ENCODE measurements at places on chromosomes 13 and 19. TPM values are rescaled to one million over a fixed set of nuclear protein-coding genes. Genes with fewer than 3 reads are reported as not detected.
A peak's percentile ranks its signal among the peaks of the same experiment; 100 is the strongest.

- H3K4me1 ChIP-seq: no peaks in the 10 kb centered on the region
- no peak for DNase-seq
- H3K27ac ChIP-seq: no peak overlapping the region
- peaks cover 28% of the 10 kb centered on the region for H3K36me3 ChIP-seq
- no peaks in the 10 kb centered on the region for H3K27me3 ChIP-seq
Measured at GRCh38 chr19:19343762-19344161, 23.1 kb downstream of the MAU2 start.

DNA sequence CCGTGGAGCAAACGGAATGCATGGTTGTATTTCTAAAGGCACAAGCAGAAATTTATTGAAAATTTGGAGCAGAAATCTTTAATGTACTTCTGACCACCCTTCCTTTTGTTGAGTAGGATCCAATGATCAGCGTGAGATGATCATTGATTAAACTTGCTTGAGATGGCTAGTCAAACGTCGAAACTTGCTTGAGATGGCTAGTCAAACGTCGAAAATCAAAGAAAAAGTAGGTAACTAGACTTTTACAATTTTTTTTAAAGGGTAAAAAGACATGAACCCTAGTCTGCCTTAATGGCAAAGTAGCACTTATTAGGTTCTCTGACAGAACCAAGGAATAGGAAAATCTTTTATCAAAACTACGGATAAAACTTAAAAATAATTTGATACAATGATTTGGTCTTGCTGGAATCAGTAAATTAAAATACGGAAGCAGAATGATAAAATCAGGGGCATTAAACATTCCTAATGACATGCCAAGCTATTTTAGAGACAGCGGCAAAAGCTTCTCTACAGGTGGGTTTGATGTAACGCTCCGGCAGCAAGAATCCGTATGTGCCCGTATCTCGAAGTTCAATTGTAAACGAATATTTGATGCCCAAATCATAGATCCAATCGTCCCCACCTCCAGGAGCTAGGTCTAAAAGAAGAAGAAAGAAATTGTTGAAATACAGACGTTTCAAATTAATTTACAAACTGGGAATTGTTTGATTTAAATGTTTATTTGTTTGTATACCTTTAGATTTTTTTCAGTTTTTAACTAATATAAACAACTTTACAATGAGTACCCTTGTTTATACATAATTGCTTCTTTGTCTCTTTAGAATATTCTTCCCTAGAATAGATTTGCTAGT is 841 bp upstream of the ZC3H13 start:
- H3K36me3 ChIP-seq: peaks cover 2% of the 10 kb centered on the region
- H3K27me3 ChIP-seq: peaks cover 8% of the 10 kb centered on the region
- no peak for DNase-seq
- peak overlapping the region; percentile 92 for H3K4me3 ChIP-seq
- H3K27ac ChIP-seq: peak overlapping the region; percentile 96
- peaks cover 34% of the 10 kb centered on the region for H3K4me1 ChIP-seq

Gene IRGC
- not detected for total RNA-seq

Gene NOSIP
- total RNA-seq: 288 TPM

Gene LILRA1
- total RNA-seq: not detected

- H3K27me3 ChIP-seq: no peaks in the 10 kb centered on the region
- no peak overlapping the region for H3K27ac ChIP-seq
- peaks cover 9% of the 10 kb centered on the region for H3K36me3 ChIP-seq
- H3K4me1 ChIP-seq: no peaks in the 10 kb centered on the region
Measured at GRCh38 chr19:38411041-38411712, 8.3 kb downstream of the FAM98C start.

Gene CIC
- total RNA-seq: 69.3 TPM

Gene KLK14
- 0.67 TPM for total RNA-seq

DNA sequence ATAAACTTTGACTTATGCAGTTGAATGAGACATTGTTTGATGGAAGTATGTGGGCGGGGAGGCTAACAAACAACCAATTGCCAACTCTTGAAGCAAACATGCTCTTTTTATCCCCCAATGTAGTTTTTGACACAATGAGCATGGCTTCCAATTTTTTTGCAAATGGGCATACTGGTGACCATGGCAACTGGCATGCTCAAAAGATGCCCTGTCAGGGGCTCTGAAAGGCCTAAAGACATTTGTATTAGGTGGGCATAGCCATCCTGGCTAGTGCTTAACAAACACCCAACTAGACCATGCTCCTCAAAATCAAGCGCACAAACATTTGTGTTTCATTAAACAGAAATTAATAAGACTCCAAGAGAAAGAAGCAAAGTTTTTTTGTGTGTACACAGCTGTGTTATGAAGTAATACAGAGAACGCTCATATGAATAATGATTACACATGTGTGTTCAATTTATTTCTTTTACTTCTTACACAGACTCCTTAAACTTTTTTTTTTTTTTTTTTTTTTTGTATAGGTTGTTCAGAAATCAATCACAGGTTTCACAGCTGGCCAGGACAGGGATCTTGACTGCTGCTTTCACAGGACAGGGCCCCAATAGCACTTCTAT is 95.6 kb downstream of the DLEU7 start:
- no peak overlapping the region for H3K27ac ChIP-seq
- no peak overlapping the region for H3K4me3 ChIP-seq
- DNase-seq: no peak
- H3K4me1 ChIP-seq: peaks cover 3% of the 10 kb centered on the region

Gene TPM4
- 422 TPM for total RNA-seq

DNA sequence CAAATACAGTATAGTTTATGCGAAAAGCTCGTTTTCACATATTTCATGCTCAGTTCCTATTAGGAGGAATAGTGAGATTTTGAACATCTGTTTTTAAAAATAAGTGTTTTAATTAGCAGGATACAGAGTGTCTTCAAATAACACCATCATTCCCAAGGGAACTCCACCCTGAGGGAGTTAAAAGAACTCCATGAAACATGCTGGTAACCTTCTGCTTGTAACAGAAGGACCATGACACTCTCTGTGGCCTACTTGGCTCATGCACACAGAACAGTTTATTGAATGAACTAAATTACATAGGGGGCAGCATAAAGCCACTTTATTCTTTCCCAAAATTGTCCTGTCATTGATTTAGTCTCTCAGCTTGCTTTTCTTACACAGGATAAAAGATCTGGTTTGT is 809.5 kb upstream of the SLITRK6 start:
- no peaks in the 10 kb centered on the region for H3K4me1 ChIP-seq
- H3K36me3 ChIP-seq: no peaks in the 10 kb centered on the region
- no peak for DNase-seq
- H3K27ac ChIP-seq: no peak overlapping the region

Gene VSTM2B
- not detected for total RNA-seq

Gene DENND1C
- 100.0 TPM for total RNA-seq

- no peak overlapping the region for H3K27ac ChIP-seq
- H3K4me3 ChIP-seq: no peak overlapping the region
- DNase-seq: no peak
- no peaks in the 10 kb centered on the region for H3K27me3 ChIP-seq
Measured at GRCh38 chr13:99805361-99805760, 166.2 kb downstream of the ZIC5 start.

DNA sequence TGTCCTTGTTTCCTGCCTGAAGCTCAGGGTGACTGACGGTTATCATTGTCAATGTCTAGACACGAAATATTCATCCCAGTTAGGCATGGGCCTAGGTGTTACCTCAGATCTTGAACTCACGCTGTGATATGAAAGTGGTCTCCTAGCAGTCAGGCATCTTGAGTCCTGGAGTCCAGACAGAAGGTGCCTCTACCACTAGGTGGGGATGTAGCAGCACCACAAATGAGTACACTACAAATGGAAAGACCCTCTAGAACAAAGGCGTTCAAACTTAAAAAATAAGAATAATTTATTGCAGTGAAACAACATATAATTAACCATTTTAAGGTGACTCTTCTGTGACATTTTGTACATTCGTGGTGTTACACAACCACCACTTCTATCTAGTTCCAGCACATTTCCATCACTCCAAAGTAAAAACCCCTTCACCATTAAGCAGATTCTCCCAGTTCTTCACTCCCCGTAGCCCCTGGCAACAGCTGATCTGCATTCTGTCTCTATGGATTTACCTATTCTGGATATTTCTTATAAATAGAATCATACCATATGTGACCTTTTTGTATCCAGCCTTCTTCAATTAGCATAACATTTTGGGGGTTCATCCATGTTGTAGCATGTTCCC is 11.9 kb upstream of the FRY start:
- H3K36me3 ChIP-seq: no peaks in the 10 kb centered on the region
- DNase-seq: peak; percentile 42
- H3K4me3 ChIP-seq: no peak overlapping the region
- no peak overlapping the region for H3K27ac ChIP-seq
- H3K4me1 ChIP-seq: no peaks in the 10 kb centered on the region

Gene NPAS1
- total RNA-seq: not detected

GRCh38 chr13:61136093-61136492 is 279.6 kb downstream of the PCDH20 start:
- no peaks in the 10 kb centered on the region for H3K4me1 ChIP-seq
- no peaks in the 10 kb centered on the region for H3K27me3 ChIP-seq
- H3K27ac ChIP-seq: no peak overlapping the region
- DNase-seq: no peak
- no peak overlapping the region for H3K4me3 ChIP-seq

GRCh38 chr19:48255376-48256303 is at the start of gene CARD8:
CARD8 (minus strand) TSS chr19:48255912; CDS start chr19:48241020, 14,892 bp downstream.
- peak within 1 kb of the TSS; percentile 99 for H3K27ac ChIP-seq
- no peaks in the 10 kb centered on the region for H3K27me3 ChIP-seq
- peaks cover 73% of the 10 kb centered on the region for H3K4me1 ChIP-seq
- peaks cover 44% of the 10 kb centered on the region for H3K36me3 ChIP-seq

Gene CUL4A
- 81.2 TPM for total RNA-seq

GRCh38 chr13:110714797-110715394 is 1.4 kb downstream of the ING1 start:
- H3K4me3 ChIP-seq: peak overlapping the region; percentile 99
- DNase-seq: peak; percentile 57
- peaks cover 13% of the 10 kb centered on the region for H3K36me3 ChIP-seq
- peaks cover 30% of the 10 kb centered on the region for H3K4me1 ChIP-seq
- no peaks in the 10 kb centered on the region for H3K27me3 ChIP-seq
- H3K27ac ChIP-seq: peak overlapping the region; percentile 98

GRCh38 chr13:44410328-44410859 is 36.8 kb downstream of the SERP2 start:
- H3K27me3 ChIP-seq: no peaks in the 10 kb centered on the region
- H3K36me3 ChIP-seq: no peaks in the 10 kb centered on the region
- no peak overlapping the region for H3K27ac ChIP-seq
- H3K4me1 ChIP-seq: peaks cover 2% of the 10 kb centered on the region

Gene PSG7
- total RNA-seq: not detected

DNA sequence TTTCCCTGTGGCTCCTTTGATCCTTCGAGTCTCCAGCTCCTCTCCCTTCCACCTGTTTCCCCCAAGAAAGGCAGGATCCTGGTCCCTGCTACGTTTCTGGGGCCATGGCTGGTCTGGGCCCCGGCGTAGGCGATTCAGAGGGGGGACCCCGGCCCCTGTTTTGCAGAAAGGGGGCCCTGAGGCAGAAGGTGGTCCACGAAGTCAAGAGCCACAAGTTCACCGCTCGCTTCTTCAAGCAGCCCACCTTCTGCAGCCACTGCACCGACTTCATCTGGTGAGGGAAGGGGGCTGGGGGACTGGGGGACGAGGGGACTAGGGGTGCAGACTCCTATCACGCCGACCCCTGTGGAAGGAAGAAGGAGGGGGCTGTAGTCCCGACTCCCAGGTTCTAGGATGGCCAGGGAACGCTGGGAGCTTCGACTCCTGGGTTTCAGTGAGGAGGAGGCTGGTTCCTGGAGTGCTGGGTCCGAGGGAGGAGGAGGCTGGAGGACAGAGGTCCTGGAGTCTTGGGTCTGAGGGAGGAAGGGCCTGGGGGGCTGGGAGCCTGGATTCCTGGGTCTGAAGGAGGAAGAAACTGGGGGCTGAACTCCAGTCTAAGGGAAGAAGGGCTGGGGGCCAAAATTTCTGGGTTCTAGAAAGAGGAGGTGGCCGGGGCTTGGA is 524 bp downstream of the PRKCG start:
- no peaks in the 10 kb centered on the region for H3K36me3 ChIP-seq
- H3K27ac ChIP-seq: no peak overlapping the region
- peak overlapping the region; percentile 38 for H3K4me3 ChIP-seq
- peaks cover 24% of the 10 kb centered on the region for H3K4me1 ChIP-seq
- H3K27me3 ChIP-seq: peaks cover 35% of the 10 kb centered on the region
- DNase-seq: no peak

GRCh38 chr13:110042253-110042950 is 256.0 kb upstream of the IRS2 start:
- no peak overlapping the region for H3K4me3 ChIP-seq
- H3K27ac ChIP-seq: no peak overlapping the region
- no peaks in the 10 kb centered on the region for H3K4me1 ChIP-seq
- peaks cover 10% of the 10 kb centered on the region for H3K27me3 ChIP-seq
- no peaks in the 10 kb centered on the region for H3K36me3 ChIP-seq

Gene TTC9B
- not detected for total RNA-seq

Gene TMEM190
- total RNA-seq: not detected

Gene TYROBP
- total RNA-seq: not detected

GRCh38 chr13:37074703-37075102 is 15.2 kb upstream of the SUPT20H start:
- no peaks in the 10 kb centered on the region for H3K36me3 ChIP-seq
- peaks cover 3% of the 10 kb centered on the region for H3K27me3 ChIP-seq
- H3K4me1 ChIP-seq: no peaks in the 10 kb centered on the region
- H3K4me3 ChIP-seq: no peak overlapping the region
- H3K27ac ChIP-seq: no peak overlapping the region

Gene PSG5
- not detected for total RNA-seq

GRCh38 chr19:8030960-8031359 is 21.6 kb upstream of the CCL25 start:
- no peak overlapping the region for H3K4me3 ChIP-seq
- peaks cover 5% of the 10 kb centered on the region for H3K27me3 ChIP-seq
- no peaks in the 10 kb centered on the region for H3K36me3 ChIP-seq
- H3K27ac ChIP-seq: no peak overlapping the region

- no peaks in the 10 kb centered on the region for H3K36me3 ChIP-seq
- no peaks in the 10 kb centered on the region for H3K4me1 ChIP-seq
- H3K27me3 ChIP-seq: no peaks in the 10 kb centered on the region
- H3K27ac ChIP-seq: no peak overlapping the region
Measured at GRCh38 chr13:81639984-81640582, 1299.2 kb upstream of the SPRY2 start.

GRCh38 chr13:66794340-66795031 is 435.6 kb downstream of the PCDH9 start:
- no peaks in the 10 kb centered on the region for H3K36me3 ChIP-seq
- no peak overlapping the region for H3K4me3 ChIP-seq
- no peaks in the 10 kb centered on the region for H3K4me1 ChIP-seq
- no peak for DNase-seq
- H3K27ac ChIP-seq: no peak overlapping the region

DNA sequence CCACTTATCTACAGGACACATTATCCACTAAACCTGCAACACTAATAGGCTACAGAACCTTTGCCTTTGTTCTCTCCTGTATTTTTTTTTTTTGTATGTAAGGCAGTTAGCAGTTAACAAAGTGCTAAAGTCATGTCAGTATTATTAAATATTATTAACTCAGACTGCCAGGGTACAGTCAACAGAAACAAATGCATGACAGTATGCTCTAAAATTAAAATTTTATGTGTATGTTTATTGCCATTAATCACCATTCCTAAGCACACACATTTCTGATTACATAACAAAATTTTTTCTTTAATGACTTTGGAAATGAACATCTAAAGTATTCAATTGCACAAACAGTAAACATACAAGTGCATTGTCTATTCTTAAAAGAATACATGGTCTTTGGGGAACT is 41.7 kb downstream of the XPO4 start:
- no peak overlapping the region for H3K4me3 ChIP-seq
- H3K27me3 ChIP-seq: no peaks in the 10 kb centered on the region
- DNase-seq: no peak
- H3K27ac ChIP-seq: no peak overlapping the region
- H3K4me1 ChIP-seq: peaks cover 7% of the 10 kb centered on the region

Gene IGSF23
- total RNA-seq: not detected

Gene CD33
- 3.7 TPM for total RNA-seq

Gene SMAD9
- total RNA-seq: not detected

GRCh38 chr19:29858000-29858596 is 46.3 kb downstream of the CCNE1 start:
- peak; percentile 41 for DNase-seq
- H3K27me3 ChIP-seq: peaks cover 9% of the 10 kb centered on the region
- H3K27ac ChIP-seq: no peak overlapping the region
- H3K4me3 ChIP-seq: no peak overlapping the region

Data from activated CD4-positive, alpha-beta T cell treated with anti-CD3 and anti-CD28 coated beads, Interleukin-2, amount 10 ng/mL, durations not matched to agents 7 days and 5 days (primary cell).